Myocyte (in vitro differentiated cells): ENCODE measurements at places on chromosomes 2 and 18.
A peak's percentile ranks its signal among the peaks of the same experiment; 100 is the strongest.

DNA sequence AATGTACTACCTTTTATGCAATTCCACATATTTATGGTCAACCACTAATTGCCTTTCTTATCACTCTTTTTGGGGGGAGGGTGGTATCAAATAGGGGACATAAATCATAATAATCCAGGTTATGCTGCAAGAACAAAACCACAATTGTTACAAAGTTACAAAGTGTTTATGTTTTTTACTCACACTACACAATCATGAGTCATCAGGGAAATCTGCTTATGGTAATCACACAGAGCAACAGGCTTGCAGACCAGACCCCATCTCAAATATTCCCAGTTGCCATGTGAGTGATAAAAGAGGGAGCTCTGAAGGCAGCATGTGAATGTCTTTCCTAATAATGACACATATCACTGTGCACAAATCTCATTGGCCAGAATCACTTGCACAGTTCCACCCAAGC, 304.7 kb upstream of the TMEFF2 start:
- DNase-seq: peak; percentile 20

DNA sequence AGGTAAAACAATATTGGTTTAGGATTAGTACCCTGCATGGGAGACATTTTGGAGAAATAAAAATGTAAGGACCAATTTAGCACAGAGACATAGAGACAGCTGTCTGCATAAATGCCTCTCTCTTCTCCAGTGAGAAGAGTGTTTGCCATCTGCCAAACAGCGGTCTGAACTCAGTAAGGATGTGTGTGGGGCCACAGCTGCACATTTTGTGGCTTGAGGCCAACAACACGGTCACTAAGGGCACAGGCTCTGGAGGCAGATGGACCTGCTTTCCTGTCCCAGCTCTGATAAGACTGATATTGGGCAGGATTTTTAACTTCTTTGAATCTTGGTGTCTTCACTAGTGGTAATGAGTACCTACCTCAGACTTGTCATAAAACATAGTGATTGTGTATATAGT, 10.2 kb downstream of the ZBTB14 start:
- DNase-seq: peak; percentile 91

DNA sequence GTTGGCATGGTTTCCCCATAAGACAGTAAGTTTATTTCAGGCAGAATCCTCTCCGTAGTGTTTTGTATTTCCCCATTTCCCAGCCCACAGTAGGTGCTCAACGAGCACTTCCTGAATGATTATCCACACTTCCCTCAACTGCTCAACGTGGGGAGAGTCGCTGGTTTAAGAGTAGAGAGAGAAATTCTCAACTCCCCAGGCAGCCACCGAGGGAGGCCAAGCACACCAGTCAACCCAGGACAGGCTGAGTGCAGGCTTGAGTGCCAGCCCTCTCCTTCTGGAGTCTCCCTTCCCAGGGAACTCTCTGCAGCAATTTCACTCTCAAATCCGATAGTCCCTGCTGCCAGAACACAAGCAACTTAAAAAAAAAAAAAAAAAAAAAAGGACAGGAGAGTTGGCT, 92.0 kb upstream of the LMAN1 start:
- DNase-seq: no peak

DNA sequence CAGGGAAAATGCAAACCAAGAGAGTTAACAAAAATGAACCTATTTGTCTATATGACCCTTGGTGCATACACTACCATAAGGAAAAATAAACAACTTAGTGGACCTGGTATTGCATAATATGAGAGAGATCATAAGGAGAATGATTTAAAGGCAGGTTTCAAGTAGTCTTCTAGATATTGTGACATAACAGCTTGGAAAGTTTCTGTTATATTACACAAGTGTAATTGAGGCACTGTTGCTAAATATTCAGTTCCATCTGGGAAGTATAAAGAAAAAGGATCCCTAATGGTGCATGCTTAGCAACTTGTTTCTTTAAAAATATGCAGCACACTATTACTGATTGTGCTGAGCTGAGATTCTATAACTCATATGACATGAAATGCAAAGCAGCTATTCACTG, 252.2 kb upstream of the SPHKAP start:
- no peak for DNase-seq

- no peak for DNase-seq
Observed at GRCh38 chr2:9256147-9256546, 49.5 kb downstream of the ASAP2 start.

GRCh38 chr2:165876269-165876668, 77.3 kb downstream of the TTC21B start:
- DNase-seq: no peak

DNA sequence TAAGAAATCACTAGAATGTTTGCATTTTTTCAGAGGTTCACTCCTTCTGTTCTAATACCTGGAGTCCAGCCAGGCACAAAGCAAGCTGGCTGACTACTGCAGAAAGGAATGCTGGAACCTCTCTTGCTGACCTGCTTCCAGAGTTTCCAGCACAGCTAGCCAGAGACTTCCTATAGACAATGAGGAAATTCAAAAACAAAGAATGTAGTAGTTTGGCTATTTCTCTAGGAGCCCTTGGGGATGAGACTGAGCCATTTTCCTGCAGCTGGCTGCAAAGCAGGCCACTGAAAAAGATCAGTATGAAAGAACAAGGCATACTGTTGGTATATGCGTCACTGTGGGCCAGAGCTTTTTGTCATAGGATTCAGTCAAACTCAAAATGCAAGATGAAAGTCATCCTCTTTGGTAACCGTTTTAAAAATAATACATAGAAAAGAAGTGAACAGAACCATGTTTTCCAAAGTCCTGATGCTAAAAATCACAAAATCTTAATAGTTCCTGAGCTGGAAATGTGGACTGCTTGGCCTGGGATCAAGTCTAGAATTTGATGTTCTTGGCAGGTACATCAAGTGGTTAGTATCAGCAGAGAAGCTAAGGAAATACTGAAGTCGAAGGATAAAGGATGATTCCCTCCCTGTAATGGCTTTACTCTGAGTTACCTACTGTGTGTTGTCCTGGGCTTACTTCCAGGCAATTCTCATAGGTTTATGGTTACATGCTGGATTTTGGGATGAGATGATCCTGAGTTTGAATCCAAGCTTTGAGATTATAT, 9.0 kb upstream of the DSEL start:
- peak; percentile 82 for DNase-seq

DNA sequence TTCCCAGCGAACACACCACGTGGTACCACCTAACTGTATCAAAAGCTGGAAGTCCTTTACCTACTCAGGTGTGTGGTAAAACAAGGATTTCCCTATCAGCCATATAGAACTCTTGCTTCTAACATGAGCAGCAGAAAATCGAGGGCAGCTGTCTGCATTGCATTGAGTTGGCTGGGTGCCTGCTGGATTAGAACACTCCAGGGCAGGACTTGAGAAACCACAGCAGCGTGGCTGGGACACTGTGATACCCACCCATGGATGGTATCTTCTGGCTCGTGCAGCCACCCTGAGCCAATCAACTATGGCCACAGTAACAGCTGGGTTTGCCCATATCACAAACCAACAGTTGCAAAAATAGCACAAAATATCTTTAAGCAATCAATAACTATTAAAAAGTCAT, 188.3 kb downstream of the FBXO15 start:
- no peak for DNase-seq

GRCh38 chr2:98883780-98884211, 52.2 kb downstream of the CRACDL start:
- DNase-seq: peak; percentile 22

DNA sequence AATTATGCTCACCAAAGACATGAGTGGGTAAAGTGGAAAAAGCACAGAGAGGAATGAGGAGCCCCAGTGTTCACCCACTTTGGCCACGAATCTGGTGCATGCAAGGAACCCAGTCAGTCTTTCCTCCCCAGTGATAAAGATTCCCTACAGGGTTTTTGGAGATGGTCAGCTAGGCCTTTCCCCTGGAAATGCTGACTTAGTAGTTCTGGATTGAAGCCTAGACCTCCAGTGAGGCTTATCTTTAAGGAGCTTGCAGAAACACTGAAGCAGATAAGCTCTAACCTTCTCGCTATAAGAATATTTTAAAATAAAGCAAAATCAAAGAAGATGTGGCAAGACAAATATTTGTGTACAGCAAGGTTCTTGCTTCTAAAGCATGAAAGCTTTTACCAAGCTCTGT, 178.3 kb upstream of the CCDC68 start:
- DNase-seq: no peak

DNA sequence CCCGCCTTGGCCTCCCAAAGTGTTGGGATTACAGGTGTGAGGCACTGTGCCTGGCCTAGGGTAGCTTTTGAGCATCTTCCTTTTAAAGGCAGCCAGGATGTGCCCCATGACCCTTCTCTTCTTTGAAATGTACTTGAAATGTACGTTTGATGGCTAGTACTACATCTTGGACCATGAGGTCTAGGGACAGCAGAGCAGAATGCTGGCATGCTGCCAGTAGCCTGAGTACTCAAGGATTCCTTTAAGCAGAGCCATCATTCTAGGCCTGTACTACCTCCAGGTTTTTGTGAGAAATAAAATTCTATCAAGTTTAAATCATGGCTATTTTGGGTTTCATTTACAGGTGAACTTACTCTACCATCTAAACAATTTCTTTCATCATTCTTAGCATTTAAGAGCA, 2.9 kb upstream of the EML6 start:
- DNase-seq: no peak

GRCh38 chr2:216033403-216033802, 20.1 kb upstream of the MREG start:
- DNase-seq: no peak

DNA sequence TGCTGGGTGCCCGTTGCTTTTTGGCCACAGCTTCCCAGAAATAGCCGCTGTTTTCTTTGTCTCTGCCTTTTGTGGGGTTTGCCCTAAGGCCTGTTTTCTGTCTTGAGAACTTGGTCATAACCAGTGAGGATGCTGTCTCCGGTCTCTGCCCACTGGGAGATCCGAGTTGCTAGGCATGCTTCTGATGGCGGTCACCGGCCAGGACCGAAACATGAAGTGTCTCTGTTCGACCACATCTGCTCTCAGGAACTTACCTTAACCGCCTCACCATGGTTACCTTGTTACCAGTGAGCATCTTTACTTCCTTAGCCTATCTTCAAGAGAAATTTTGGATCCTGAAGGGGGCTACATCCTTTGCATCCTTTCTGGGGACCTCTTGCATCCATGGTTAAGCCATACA, 91.9 kb downstream of the RTP5 start:
- DNase-seq: no peak

DNA sequence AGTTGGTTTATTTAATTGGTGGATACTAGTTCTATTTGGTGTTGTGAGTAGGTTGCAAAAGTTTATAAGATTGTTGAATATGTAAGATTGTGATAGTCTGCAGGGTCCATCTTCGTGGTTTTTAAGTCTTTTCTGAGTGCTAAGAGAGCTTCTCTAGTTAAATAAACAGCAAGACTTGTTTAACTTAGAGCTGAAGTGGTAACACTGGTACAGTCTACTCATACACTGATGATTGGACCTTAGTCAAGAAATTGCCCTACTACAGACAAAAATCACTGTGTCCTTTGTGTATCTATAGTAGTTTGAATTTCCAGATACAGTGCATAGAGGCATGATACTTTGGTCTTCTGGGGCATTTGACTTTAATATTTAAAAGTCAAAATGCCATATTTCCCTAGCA, 94.6 kb downstream of the PHLPP1 start:
- no peak for DNase-seq

DNA sequence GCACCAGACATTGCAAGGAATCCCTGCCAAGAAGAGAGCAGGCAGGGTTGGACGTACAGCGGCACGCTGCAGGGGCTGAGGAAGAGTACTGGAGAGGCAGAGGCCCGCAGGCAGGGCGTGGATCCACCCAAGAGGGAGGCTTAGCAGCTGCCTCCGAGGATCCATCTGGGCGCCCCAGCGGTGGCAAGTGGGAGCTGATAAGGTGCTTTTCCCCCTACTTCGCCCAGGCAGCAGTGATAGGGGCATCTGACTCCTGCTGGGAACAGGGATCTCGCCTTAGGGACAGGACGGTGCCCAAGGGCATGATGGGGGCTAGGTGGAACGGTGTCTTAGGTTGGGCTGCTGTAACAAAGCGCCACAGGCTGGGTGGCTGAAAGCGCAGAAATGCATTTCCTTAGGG, 67.4 kb upstream of the HS6ST1 start:
- no peak for DNase-seq

- peak; percentile 76 for DNase-seq
Observed at GRCh38 chr2:9753276-9753600, 90.0 kb upstream of the TAF1B start.

DNA sequence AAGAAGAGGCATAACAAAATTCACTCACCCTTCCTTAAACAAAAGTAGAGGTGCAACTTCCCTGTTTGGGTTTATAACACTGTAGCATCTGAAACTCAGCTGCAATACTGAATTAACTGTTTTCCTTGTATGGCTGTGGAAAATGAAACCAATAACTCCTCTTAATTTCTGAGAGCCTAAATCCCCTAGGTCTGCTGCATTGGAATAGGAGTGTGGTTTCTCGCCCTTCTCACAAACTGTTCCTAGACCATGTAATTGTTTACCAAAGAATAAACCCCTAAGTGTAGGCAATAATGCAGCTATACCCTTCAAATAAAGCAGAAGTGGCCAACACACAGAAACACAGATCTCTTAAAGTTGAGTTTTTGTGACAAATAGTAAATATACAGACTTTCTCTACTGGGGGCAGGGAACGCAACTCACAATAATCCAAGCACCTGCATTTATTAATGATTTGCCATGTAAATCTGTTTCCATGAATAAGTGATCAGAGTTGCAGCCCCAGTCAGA, 52.0 kb downstream of the RASGRP3 start:
- no peak for DNase-seq

GRCh38 chr2:124919296-124919695, 894.2 kb downstream of the CNTNAP5 start:
- no peak for DNase-seq

- DNase-seq: no peak
Observed at GRCh38 chr2:181673173-181673572, 7.1 kb downstream of the NEUROD1 start.

DNA sequence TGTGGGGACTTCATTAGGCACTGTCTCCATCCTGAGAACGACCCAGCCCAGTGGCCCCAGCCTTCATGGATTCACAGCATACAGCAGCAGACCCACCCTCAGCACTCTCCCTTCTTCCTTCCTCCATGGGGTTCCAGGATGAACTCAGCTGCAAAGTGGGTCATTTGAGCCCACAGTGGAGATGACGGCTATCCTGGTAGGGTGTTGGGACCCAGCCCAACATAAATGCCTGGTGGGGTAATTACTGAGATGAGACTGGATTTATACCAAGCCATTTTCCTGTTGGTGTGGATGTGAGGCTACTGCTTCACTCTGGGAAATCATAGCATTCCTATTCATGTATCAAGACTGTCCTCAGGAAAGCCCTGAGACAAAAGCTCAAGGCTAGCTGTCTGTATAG, 536.7 kb upstream of the TNP1 start:
- no peak for DNase-seq
